Stromal cell of bone marrow (primary cell): ENCODE measurements at places on chromosomes 4 and X.

DNA sequence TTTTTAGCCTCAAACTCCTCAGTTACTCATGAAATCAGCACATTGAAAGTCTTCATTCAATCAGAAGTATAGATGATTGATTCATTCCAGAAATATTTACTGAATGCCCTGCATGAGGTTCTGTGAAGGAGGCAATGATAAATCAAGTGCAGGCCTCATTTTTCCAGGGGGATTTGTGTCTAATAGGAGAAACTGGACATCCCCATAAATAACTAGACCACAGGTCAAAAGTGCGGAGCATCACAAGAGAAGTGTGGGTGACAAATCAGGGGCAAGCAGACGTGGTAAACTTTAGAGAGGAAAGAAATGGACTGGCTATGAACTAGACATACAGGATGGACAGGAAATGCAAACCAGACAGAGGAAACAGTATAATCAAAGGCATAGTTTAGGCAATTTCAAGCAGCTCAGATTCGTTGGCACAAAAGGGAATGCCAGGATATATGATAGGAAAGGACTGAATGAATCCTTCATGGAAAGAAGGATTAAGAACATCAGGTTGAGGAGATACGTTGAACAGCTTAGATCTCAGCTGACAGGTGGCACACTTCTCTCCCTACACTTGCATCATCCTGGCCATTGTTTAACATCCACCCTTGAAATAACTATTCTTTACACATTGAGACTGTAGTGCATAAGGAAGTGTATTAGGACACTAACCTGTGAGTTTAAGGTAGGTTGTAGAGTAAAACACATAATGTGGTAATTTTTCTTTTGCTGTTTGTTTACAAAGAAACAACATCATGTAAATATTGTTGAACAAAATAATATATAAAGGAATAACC lies 69.6 kb upstream of the RASGEF1B start:
- DNase-seq, result no peak

- DNase-seq, result no peak
Observed at GRCh38 chr4:144905286-144905685, 192.7 kb downstream of the ANAPC10 start.

- no peak for DNase-seq
Observed at GRCh38 chr4:150464523-150464922, 117.4 kb upstream of the MAB21L2 start.

DNA sequence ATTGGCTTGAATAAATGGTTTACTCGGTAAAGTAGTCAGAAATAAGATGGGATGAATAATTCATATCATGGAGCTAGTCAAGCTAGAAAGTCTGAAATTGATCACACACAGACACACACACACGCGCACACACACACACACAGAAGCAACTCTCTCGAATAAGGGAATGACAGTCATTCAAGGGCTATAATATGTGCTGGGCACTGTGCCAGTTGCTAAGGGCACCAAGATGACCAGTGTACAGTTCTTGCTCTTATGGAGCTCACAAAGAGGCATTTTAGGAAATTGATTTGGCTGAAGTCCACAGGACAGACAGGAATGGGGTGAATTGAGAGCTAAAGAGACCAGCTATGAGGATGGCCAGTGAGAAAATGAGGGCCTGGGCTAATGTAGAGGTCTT lies 34.2 kb upstream of the SH3D19 start:
- no peak for DNase-seq

GRCh38 chrX:68832101-68832416 lies 3.2 kb downstream of the EFNB1 start:
- DNase-seq, result peak; percentile 57

- DNase-seq, result no peak
Observed at GRCh38 chrX:30895370-30895769, 6.3 kb upstream of the TAB3 start.

DNA sequence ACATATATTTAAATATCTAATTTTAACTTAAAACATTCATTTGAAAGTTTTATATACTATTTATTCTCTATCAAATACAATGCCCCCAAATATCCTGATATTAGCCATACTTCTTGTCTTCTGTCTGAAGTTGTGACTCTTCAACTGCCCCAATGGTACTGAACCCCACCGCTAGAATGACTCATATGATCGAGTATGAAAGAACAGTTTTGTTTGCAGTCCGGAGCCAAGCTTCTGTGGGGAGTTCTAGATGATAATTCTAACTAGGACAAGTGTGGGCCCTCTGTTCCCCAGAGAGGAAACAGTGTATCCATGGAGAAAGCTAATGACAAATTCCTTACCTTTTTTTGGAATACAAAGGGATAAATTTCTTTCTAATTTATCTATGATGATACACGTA lies 24.7 kb upstream of the CT47A1 start:
- no peak for DNase-seq

DNA sequence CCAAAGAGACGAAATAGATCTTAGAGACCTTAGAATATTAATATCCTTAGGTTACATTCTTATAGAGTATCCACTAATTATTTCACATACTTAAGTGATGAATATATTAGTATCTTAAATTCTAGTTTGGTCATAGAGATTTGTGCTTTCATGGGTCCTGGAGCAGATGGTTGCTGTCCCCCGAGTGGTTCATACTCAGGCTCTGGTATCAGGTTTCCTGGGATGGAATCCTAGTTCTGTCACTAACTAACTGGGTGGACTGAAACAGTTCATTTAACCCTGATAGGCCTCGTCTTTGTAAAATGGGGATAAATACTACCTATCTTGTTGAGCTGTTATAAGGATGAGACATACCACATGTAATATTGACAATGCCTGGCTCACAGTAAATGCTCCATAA lies 264.6 kb downstream of the TENM3 start:
- DNase-seq, result no peak
